Activated T-cell treated with anti-CD3 and anti-CD28 coated beads for 4 hours (primary cell): ENCODE measurements at places on chromosomes 1 and 21.

DNA sequence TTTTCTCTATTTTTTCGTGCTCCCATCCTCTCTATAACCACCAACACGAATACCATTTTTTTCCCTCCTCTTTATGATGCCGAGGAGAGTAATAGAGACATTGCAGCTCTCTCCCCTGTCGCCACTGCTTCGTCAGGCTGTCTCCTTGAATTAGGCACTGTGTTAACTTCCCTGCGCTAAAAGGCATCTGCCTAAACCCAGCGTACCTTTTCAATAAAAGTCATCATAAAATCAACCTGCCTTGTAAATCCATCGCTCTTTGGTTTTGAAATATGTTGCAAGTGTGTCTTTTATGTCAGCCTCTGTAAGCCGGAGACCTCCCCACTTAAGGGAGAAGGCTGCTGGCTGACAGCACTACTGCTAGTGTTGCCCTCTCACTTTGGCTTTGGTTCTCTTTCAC is 8.7 kb downstream of the RNF220 start:
- no peak for DNase-seq

DNA sequence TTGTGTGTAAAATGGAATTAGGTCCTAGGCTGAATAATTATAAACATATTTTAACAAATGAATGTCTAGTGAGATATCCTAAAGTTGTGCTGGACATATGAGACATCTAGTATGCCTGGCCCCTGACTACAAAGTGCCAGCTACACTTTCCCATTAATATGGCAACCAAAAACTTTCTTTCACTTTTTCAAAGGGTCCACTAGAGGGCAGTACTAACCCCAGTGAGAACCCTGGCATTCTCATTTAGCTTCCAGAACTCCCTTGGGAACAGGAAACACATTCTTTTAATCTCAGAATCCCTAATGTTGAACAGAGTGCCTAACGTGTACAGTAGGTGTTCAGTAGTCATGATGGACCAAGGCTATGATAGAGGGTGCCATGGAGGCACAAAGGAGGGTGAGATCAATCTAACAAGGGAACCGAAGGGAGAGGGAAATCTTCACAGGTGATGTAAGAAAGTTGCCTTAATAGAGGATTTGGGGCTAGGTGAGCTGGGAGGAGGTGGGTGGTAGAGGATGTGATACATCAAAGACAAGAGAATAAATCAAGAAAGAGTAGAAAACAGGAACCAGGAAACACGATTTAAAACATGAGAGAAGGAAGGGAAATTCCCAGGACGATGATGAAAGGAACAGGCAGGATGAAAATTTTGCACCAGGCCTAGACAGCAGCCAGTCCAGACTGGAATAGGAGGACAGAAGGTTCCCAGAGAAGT is 41.6 kb downstream of the NSL1 start:
- no peak for DNase-seq

- no peak for DNase-seq
These were observed 665 bp downstream of the DAB1 start for GRCh38 chr1:57423135-57423655.

DNA sequence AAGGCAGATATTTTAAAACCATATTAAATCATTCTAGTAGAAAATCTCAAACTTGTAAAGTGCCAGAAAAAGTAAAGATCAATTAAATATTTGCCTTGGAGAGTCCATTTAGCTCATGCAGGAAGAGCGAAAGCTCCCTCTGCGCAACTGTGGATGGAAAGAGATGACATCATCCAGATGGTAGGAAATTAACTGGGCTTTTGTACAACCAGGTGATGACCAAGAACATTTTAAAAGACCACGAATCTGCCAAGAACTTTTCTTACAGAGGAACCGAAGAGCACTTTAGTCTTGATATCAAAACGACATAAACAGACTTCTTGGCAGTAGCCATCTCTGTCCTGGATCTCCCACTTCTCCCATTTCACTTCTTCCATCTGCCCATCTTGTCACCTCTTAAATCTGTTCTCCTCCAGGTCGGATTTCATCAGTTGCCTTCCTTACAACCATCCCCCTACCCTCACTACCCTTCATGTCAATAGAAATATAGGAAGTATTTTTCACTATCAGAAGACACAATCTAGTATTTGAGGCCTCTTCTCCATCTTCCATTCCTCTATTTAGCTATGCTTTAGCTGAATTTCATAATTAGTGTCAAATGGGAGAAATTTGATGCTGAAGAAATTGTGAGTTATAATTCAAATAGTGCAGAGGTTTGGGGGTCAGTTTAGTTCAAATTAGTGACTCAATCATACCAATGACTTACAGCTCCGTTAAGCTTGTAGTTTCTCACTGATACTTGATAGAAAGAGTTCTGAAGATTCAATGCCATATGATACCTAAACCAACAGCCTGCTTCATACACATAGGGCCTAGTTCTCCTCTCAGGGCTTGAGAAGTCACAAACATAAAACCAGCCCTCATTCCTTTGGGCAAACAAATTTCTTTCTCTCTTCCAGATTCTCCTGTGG is 22.0 kb upstream of the DNASE2B start:
- no peak for DNase-seq

- DNase-seq, result no peak
These were observed 234.8 kb downstream of the GPR52 start for GRCh38 chr1:174682419-174683008.

DNA sequence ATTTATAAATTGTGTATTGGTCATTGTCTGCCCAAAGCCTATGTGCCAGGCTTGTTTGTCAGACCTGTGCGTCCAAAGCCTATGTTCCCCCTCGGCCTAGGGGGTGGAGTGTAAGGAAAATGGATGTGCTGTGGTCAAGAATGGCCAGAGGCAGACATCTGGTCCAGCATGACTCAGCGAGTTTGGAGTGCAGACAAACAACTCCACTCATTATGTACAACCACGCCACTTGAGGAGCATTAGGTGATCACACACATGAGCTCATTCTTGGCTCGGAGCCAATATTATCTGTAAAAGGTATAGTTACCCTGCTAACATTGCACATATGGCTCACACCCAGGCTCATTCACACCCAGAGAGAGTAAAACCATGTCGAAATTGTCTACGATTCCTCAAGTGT is 1047.6 kb upstream of the ADGRL4 start:
- no peak for DNase-seq

GRCh38 chr1:68051475-68051874 is 1.0 kb upstream of the DIRAS3 start:
- no peak for DNase-seq

- DNase-seq, result no peak
These were observed 54.8 kb upstream of the CD34 start for GRCh38 chr1:207965392-207966387.

DNA sequence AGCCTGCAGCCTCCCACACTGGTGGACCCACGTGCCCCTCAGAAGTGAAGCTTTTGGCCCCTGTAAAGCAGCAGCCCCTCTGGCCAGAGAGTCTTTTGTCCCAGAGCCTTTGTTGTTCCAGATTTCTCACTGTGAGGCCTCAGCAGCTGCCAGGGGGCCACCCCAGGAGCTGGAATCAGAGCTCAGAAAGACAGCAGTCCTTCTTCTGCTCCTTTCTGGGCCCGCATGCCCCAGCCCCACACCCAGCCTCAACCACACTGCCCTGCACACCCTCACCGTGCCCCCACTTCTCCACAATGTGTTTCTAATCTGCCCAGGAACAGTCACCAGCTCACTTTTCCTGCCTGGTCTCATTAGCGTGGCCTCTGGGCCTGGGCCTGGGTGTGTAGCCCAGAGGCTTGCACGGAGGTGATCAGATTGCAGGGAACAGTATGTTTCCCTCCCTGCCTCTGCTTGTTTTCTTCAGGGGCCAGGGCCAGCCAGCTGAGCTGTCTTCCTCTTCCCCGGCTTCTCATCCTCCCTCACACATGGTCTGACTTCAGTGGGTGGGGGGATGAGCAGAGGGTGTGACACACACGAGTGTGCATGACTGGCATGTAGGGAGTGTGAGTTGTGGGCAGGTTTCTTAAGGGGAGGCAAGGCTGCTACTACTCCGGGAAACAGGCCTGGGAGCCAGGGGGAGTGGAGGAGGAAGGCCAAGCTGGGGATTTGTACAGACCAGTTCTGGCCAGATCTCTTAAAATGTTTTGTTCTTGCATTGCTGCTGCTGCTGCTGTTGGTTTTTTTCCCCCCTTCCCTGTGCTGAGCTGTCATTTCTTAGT is 82.5 kb upstream of the ZNF648 start:
- DNase-seq, result no peak

GRCh38 chr1:29120947-29121485 is 2.7 kb downstream of the TMEM200B start:
- DNase-seq, result peak; percentile 42

DNA sequence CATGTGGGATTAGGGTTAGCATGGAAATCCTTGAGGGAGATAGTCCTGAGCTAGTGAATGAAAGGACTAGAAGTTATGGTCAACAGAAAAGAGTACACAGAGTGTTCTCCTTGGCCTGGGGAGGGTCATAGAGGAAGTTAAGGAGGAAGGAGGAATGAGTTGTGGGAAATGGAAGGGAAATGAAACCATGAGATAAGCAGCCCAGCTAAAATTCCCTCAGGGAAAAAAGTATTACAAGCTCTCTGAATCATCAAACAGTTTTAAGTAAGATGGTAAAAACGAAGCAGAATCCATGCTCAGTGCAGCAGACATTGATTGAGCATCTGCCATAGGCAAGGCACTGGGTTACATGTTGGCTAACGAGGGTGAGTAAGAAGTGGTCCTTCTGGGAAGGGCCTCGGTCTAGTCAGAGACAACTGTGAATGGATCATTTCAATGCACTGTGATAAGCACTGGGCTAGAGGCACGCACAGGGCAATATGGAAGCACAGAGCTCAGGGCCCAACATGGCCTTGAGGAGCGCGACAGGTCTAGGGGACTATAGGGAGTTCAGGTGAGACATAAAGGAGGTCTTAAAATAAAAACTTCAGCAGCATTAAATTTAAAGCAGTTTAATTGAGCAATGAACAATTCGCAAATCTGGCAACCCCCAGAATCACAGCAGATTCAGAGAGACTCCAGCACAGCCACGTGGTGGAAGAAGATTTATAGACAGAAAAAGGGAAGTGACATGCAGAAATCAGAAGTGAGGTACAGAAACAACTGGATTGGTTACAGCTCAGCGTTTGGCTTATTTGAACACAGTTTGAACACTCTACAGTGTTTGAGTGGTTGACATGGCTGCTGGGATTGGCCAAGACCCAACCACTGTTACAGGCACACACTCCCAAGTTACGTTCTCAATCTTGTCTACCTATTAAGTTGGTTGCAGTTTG is 219.5 kb downstream of the HLX start:
- DNase-seq, result no peak

- no peak for DNase-seq
These were observed 31.8 kb upstream of the CFHR4 start for GRCh38 chr1:196856053-196856452.
